ENCODE measurements at places on chromosomes 3 and 15. TPM values are rescaled to one million over a fixed set of nuclear protein-coding genes. Genes with fewer than 3 reads are reported as not detected.

The RAB6B gene
- total RNA-seq = 0.59 TPM

The THPO gene
- under 0.01 TPM for total RNA-seq

The POLR2H gene
- 61.2 TPM for total RNA-seq

The LRRC34 gene
- 2.2 TPM for total RNA-seq

The SRPRB gene
- 80.3 TPM for total RNA-seq

The GPD1L gene
- total RNA-seq = 11.5 TPM

The TJP1 gene
- total RNA-seq = 74.3 TPM

The SLC9A9 gene
- 8.3 TPM for total RNA-seq

The CCDC39 gene
- total RNA-seq = not detected

The KIF23 gene
- 8.3 TPM for total RNA-seq

The KCNMB3 gene
- 1.8 TPM for total RNA-seq

The CP gene
- total RNA-seq = 0.88 TPM

The HMG20A gene
- total RNA-seq = 33.0 TPM

The THSD4 gene
- total RNA-seq = 15.6 TPM

The IGSF10 gene
- 2.7 TPM for total RNA-seq

The SEMA5B gene
- total RNA-seq = not detected

The FOXB1 gene
- not detected for total RNA-seq

The PATL2 gene
- total RNA-seq = 2.7 TPM

The DPPA4 gene
- total RNA-seq = not detected

The AGBL1 gene
- total RNA-seq = not detected

The RSL24D1 gene
- total RNA-seq = 110 TPM

The RAD51 gene
- total RNA-seq = 1.8 TPM

The SPINK8 gene
- not detected for total RNA-seq

The ZNF860 gene
- total RNA-seq = 0.59 TPM

The UCN2 gene
- total RNA-seq = 0.29 TPM

The PLA2G4D gene
- not detected for total RNA-seq

The SYNM gene
- 4.0 TPM for total RNA-seq

The GALNT15 gene
- total RNA-seq = 7.1 TPM

The GOLGA6L7 gene
- total RNA-seq = not detected

The PRSS50 gene
- total RNA-seq = not detected
